ENCODE measurements at places on chromosomes 3 and 15.

GRCh38 chr3:56052188-56052587 lies 416.1 kb downstream of the ERC2 start:
- no peak for DNase-seq

DNA sequence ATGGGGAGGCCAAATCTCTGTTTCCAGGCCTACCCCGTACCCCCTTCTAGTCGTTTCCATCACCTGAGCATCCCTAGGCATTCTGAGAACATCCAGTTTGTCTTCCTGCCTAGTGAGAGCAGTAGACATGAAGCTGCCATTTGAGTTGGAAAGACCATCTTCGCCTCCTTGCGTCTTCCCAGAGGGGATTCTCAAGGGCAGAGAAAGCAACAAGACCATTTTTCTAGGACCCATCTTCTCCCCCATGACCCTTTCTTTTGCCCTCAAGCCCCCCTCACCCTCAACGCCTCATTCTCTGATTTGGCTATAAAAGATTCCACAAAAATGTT lies 148.7 kb upstream of the BHLHE40 start:
- DNase-seq, result no peak

GRCh38 chr3:125624341-125624740 lies 29.0 kb upstream of the OSBPL11 start:
- no peak for DNase-seq

DNA sequence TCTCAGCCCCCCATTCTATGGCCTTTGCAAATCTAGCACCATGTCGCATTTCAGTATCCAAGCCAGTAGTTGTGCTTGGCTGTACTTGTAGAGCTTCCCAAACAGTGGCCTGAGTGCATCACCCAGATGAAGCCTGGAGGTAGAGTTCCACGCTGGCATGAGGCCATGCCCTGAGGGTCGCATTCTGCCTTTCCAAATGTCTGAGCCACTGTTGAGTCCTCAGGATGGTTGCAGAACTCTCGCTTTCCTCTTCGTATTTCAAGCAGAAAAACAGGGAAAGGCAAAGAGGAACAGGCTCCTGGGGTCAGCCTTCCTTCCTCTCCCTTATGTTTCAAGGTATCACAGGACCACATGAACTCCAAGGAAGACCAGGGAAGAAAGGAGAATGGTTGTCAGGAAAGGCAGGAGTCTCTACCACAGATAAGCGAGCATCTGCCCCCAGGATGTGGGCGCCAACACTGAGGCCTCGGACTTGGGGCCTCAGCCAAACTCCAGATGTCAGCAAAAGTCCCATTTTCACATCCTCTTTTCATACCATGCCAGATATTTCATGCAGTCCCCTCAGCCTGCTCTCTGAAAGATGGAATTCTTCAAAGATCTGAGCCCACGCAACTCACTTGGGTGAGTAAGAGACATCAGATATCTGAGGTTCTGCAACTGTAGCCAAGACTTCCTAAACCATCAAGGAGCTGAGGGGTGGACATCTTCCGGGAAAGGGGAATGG lies 19.4 kb upstream of the PRR20G start:
- DNase-seq, result peak; percentile 80

Measured in inflammatory macrophage treated with lipopolysaccharide for 1 hour (primary cell).